ENCODE measurements at places on chromosomes 2 and 18. TPM values are rescaled to one million over a fixed set of nuclear protein-coding genes. Genes with fewer than 3 reads are reported as not detected.
A peak's percentile ranks its signal among the peaks of the same experiment; 100 is the strongest.

DNA sequence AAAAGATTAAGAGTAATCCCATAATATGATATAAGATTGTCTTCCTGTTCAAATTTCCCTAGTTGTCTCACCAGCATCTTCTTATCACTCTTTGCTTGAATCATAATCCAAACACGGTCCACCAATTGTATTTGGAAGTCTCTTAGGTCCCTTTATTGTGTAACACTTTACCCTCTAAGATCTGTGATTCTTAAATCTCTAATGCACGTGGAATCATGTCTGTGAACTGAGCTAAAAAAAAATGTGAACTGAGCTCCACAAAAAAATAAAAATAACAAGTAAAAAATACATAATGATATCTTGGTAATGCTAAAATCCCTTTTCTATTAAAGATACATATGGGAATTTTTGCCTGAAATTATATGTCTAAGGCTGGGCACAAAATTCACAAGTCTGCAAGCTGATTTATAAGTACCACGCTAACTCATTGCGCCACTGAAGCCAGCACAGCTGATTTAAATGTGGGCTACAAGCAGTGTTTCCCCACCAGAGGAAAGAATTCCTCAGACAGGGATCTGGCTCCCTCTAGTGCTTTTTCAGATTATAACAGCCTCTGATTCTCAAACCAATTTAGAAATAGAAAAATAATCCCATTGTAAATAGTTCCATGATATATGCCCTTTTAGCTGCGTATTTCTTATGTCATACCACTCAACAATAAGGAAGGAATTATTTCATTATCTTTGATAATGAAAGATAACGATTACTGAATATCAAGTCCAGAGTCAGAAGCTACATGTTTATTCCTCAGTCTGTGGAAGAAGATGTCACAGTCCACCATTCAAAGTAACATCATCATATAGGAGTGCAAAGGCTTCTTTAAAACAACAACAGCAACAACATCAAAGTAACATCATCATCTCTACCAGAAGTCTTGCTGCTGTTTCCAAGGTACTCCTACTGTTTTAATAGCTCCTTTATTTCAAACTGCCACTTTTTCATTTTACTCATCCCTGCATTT lies 22.9 kb downstream of the RBM43 start:
- H3K27me3 ChIP-seq, result no peaks in the 10 kb centered on the region
- H3K4me3 ChIP-seq, result no peak overlapping the region
- H3K36me3 ChIP-seq, result no peaks in the 10 kb centered on the region
- peak; percentile 70 for DNase-seq

DNA sequence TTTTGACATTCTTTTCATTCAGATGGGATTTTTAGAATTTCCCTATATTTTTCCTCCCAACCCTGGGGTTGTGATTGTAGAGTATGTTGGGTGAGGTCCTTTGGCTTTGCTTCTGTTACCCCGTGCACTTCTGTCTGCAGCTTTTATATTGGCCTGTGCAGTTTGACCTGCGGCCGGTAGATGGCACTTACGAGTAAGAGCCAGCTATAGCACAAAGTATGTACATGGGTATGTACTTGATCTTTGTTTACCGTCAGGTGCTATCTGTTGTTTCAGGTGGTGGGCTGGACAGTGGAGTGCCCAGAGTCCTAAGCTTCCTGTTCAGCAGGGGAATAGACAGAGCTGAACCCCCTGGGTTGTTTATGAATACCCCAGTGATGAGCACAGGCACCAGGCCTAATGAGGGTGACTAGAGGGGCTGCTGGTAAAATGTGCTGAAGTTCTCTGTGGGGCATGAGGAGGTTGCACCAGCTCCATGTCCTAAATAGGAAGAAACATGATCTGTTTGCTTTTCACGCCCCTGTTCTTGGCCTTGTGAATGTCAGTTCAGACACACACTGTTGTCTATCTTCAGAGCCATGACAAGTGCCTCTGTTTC lies 58.9 kb upstream of the THUMPD2 start:
- no peaks in the 10 kb centered on the region for H3K36me3 ChIP-seq
- no peak for DNase-seq
- H3K4me1 ChIP-seq, result no peaks in the 10 kb centered on the region
- no peaks in the 10 kb centered on the region for H3K27me3 ChIP-seq
- H3K4me3 ChIP-seq, result no peak overlapping the region
- H3K27ac ChIP-seq, result no peak overlapping the region

DNA sequence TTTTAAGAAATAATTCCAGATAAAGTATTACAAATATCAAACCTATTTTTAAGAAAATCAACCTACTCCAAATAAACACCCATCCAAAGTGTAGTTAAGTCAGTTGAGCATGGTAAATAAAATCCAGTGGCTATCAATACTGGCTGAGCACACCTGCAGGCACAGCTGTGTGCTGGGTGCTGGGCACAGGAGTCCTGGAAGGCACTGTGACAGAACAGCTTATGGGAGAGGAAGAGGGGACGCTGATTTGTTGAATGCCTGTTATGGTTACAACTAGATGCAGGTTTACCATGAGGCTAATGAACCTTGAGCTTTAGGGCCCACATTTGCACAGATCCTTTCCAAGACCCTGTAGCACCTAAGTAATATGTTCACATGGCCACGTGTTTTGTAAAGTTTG lies 202.7 kb downstream of the MTX2 start:
- no peaks in the 10 kb centered on the region for H3K36me3 ChIP-seq
- H3K4me3 ChIP-seq, result no peak overlapping the region
- H3K27me3 ChIP-seq, result no peaks in the 10 kb centered on the region
- no peaks in the 10 kb centered on the region for H3K4me1 ChIP-seq

Gene TM4SF20
- not detected for total RNA-seq

Gene GALNT13
- 3.1 TPM for total RNA-seq

Measured in tibial nerve (tissue), 4 donors.